ENCODE measurements at places on chromosomes 7 and 10.

- no peak for DNase-seq
These were observed 9.9 kb downstream of the HABP2 start for GRCh38 chr10:113562704-113563103.

GRCh38 chr10:133608855-133609254 is 17.7 kb downstream of the FRG2B start:
- no peak for DNase-seq

DNA sequence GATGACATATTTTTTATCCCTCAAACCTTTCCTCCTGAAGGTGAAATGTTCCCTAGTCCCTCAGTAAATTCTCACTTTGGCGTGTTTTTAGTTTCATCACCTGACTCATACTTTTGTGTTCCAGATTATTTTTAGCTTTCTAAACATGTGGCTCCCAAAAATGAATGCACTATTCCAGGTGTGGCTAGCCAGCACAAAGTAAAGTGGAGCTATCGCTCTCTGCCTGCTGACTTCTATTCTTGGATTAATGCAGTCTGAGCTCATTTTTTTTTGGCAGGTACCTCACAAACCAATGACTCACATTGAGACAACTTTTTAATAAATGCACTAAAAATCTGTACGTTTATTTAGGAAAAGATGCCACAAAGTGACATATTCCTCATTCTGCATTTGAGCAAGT is 58.8 kb upstream of the LANCL2 start:
- DNase-seq: no peak

- no peak for DNase-seq
These were observed 27.1 kb downstream of the OGDH start for GRCh38 chr7:44633254-44634186.

GRCh38 chr10:93403152-93404047 is 78.7 kb downstream of the MYOF start:
- DNase-seq: no peak

GRCh38 chr7:55134359-55134725 is 115.5 kb downstream of the EGFR start:
- no peak for DNase-seq

DNA sequence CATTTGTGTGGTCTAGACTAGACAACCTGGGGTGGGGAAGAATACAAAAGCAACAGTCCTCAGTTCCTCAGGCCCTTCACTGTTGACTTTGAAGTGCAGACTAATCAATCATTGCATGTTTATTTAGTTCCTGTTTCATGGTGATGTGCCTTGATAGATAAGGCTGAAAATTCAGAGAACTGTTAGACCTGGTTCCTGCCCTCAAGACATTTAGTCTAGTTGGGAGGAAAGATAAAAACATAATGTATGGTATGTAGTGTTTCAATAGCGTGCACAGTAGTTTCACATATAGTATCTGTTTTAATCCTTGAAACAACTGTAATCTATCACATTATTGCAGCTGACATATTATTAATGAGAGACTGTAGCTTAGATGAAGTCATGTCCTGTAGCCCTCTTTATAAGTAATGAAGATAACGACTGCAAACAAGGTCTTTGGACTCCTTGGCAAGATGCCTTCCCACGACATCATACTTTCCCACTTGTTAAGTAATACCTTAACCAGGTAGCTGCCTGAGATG is 124.0 kb downstream of the CELF2 start:
- DNase-seq: no peak

DNA sequence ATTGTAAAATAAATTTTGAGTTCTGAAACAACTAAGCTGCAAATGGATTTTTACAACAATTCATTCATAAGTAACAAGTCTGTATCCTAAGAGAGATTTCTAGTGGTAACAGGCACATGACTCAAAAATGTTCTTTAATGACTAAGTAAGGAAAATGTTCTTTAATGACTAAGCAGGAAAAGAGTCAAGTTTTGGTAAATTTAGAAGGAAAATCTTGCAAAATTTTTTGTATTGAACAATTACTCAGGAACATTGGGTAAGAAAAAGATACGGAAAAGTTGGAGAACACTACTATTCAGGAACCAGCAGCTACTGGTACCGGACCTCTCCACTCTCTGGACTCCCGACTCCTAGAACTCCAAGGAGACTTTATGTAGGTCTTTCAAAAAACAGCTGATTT is 33.5 kb downstream of the HYCC1 start:
- no peak for DNase-seq

GRCh38 chr7:582931-583330 is 63.3 kb upstream of the PDGFA start:
- no peak for DNase-seq

DNA sequence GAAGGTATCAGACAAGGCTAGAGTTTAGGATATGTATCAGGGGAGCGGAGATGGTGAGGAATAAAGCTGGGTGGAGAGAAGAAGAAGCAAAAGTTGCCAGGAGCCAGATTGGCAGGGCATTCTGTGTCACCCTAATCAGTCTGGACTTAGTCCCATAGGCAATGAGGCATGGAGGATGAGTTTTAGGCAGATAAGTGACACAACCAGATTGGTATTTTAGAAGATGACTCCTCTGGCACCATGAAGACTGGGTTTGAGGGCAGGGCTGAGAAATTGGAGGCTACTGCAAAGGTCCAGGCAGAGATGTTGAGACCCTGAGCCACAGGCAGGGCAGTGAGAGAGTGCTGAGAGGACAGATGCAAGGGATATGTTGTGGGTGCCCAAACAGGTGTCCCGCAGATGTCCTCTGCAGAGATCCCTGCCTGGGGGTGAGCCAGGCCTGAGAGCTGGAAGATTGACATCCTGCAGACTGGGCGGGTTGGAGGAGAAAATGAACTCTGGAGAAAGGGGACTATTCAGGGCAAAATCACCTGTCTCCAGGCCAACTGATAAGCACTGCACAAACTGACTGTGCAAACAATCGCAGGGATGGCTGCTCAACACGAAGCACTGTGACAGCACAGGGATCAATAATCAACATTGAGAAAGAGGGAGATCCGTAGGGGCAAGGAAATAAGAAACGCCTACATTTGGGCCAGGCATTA is 11.9 kb upstream of the HABP2 start:
- no peak for DNase-seq

DNA sequence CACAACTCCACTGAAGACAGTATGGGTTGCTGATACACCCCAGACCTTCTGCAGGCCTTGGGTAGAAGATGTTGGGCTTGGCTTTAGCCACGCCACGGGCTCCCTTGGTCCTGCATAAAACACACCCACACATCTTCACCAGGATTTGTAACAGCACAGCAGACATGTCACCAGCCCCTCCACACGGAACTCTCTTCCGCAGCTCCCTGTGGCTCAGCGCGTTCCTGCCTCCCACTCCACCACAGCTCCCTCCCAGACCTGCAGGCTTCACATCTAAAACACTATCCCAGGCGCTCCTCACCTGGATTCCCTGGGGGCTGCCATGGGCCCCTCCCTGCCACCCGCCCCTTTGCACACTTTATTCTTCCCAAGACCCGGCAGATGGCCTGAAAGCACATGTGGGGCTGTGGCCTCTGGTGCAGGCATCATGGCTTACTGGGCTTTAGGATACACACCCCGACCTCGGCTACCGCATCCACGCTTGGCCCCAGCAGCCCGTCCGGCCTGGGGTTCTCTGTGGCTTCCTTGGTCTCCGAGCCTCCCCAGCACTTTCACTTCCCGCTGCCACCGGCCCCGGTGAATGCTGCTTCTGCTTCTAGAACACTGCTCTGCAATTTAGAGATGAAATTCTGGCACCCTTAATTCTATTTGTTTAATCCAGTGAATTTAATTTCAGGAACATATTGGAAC is 432.9 kb downstream of the DNAJB6 start:
- no peak for DNase-seq
